Bronchial epithelial cell (primary cell): ENCODE measurements at places on chromosomes 16 and 17. TPM values are rescaled to one million over a fixed set of nuclear protein-coding genes. Genes with fewer than 3 reads are reported as not detected.
A peak's percentile ranks its signal among the peaks of the same experiment; 100 is the strongest.

DNA sequence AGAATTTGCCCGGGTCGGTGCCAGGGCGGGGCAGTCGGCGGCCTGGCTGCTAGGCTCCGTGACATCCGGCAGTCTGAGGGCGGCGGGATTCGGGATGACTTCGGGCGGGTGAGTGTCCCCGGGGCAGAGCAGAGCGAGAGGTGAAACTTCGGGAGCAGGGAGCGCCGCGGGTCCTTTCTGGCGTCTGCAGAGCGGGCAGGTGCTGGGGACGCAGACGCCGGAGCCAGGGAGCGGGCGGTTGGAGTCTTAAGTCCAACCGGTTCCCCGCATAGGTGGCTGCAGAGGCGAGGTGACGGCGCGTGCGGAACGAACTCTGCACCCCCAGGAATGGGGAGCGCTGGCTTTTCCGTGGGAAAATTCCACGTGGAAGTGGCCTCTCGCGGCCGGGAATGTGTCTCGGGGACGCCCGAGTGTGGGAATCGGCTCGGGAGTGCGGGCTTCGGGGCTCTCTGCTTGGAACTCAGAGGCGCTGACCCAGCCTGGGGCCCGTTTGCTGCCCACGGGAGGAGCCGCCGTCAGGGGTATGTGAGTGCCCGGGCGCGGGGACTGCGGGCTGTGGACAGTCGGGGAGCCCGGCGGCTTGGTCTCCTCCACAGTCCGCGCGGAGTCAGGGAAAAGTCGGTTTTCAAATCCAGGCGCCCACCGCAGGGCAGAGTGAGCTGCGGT lies at the start of gene B4GALNT2:
Gene B4GALNT2, plus strand, starts transcription at position 71 of the 666 bp plus-strand sequence. Its CDS starts 24 bp downstream, at position 95.
- no peak for DNase-seq

- no peak for DNase-seq
Observed at GRCh38 chr17:55272711-55273578, 8.2 kb downstream of the HLF start.

Gene ABCA9
- total RNA-seq = 0.13 and 0.26 TPM in 2 replicates

Gene RBBP6
- total RNA-seq = 11.1 and 13.6 TPM in 2 replicates

Gene TBC1D3
- not detected in 2 replicates for total RNA-seq

DNA sequence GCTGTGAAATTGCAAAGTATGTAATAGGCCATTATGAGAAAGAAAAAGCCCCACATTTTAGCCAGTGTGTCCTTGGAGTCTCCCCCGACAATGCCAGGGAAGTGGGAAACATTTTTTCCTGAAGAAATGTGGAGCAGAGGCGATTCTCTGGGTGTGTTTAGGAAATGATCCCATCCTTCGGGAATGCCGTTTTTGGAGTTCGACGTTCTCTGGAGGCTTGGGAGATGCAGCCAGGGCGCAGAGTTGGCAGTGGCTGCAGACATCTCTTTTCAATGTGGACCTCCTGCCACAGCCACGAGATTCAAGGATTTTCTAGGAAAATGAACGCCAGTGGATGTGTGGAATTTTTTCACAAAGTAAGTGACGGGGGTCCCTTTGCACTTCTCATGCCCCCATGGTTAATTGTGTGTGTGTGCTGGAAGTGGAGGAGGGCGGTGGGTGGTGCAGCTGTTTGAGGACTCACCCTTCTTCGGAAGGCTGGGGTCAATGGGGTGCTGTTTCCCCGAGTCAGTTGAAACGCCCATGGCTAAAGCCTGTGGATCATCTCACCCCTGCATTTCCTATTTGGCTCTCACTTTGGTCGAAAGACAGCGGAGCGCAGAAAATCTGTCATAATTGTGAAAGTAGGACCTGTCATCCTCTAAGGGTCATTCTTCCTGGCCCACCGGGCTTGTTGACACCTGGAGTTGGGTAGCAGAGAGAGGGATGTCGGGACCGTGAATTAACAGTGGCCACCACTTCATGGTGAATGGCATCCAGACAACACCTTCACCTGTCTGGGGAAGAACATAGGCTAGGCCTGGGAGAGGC lies 73.2 kb downstream of the CMIP start:
- DNase-seq = no peak

Gene KRT20
- not detected in 2 replicates for total RNA-seq

DNA sequence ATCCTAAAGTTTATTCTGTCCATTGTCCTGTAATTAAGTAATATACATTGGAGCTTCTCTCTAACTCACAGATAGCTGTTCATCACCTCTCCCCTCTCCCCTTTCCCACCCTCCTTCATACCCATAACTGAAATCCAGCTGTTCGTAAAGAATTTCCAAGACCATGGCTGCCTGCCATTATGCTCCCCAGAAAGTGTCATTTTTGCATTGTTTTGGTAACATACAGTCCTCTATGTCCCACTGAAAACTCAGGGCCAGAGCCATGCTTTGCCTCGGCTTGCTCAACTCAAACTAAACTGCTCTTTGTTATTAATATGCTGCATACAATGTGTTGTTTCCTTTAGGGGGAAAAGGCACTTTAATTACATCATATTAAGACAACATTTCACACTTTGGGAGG lies 132.0 kb downstream of the MRTFB start:
- DNase-seq = no peak

Gene CACNA1G
- total RNA-seq = not detected in 2 replicates

- no peak for DNase-seq
Observed at GRCh38 chr17:31385428-31386285, 5.8 kb upstream of the RAB11FIP4 start.

Gene CFAP97D1
- total RNA-seq = not detected in 2 replicates

Gene TBC1D3D
- 0.13 TPM in 1 of 2 replicates, not detected in the other for total RNA-seq

DNA sequence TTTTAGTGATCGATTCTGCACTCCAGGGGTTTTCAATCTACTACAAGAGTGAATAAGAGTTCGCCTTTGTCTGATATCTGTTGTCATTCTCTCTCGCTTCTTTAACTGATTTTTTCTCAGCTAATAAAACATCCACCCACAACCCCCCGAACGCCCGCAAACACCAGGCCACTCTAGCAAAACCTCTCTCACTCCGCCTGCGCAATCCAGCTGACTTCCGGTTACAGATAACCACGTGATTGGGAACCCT lies 338 bp upstream of the RPL19 start:
- DNase-seq = peak; percentile 86

DNA sequence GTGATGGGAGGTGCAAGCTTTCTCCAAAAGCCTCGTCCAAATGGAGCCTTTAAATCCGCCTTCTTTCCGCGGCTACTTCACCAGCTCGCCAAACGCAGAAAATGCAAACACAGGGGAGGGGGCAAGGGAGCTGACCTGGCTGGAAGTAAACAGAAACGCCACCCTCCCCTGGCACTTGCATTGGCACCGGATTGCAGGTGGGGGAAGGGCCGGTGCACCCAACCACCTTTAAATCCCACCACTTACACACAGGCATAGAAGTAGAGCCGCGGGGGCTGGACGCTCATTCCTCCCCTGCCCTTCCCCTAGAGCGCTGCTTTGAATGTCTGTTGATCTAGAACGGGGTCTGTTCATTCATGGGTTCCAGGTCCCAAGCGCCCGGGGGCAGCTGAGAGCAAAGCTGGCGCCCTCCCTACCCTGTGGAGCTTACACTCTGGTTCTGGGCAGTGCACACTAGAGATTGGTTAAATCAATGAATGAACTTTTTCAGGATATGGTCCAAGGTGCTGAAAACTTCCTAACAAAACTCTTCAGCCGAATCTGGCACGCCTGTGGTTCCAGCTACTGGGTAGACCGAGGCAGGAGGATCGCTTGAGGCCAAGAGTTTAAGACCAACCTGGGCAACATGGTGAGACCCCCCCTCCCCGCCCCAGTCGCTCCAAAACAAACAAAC lies 920 bp upstream of the ZCCHC14 start:
- peak; percentile 23 for DNase-seq

Gene NPIPB2
- total RNA-seq = 3.2 and 4.5 TPM in 2 replicates

Gene HS3ST3A1
- total RNA-seq = 0.13 and 0.53 TPM in 2 replicates

- no peak for DNase-seq
Observed at GRCh38 chr17:43217614-43218087, 6.0 kb downstream of the TMEM106A start.

Gene KRT39
- not detected in 2 replicates for total RNA-seq

DNA sequence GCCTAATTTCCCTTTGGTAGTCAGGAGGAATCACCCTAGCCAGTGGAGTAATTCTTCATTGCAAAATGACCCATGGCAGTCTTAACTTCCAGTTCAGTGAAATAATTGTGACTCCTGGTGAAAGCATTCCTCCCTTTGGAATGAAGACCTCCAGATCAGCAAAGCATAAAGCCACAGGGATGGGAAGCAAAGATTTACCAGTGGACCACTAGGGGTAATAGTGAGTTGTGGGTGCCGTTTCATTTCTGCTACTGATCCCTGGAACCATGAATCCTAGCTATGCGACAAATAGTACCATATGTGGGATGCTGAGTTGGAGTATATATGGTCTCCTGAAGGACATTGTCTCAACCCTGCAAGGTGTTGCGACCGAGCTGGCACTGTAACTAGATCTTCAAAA lies 13.7 kb downstream of the DYNLL2 start:
- no peak for DNase-seq

Gene CCDC144A
- 2.1 and 3.8 TPM in 2 replicates for total RNA-seq

DNA sequence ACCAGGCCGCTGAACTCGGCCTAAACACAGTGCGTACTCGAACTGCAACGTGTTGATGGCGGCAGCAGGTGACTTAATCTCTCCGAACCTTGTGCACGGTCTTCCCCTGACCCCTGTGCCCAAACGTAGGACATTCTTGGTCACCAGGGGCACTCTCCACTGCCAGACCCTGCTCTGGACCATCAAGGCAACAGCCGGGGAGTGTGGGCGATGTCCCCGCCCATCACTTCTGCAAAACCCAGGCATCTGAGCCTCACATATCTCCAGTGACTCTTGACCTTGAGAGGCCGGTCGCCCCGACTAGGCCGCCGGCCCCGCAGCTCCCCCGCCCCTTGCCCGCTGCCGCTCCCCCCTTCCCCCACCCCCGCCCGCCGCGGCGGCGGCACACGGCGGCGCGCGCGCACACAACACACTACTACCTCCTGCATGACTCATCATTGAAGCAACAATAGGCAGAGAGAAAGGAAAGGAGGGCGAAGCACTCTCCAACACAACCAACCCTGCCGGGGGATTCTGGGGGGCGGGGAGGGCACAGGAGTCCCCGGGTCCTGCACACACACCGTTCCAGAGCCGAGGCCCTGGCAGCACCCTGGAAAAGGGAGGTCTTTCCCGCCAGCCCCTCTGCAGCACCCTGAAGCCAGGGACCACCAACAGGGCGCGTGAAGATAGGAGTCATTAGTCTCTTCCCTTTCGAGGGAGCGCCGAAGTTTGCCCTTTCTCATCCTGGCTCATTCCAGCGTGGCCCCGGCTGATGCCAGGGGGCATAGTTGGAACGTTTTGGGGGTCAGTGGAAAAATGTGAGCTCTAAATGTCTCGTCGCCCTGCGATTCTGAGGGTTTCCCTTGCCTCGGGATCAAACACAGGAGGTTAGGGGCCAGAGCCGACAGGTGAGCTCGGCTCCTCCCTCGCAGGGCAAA lies 1.9 kb downstream of the MNT start:
- peak; percentile 68 for DNase-seq

Gene RSAD1
- total RNA-seq = 11.5 and 14.2 TPM in 2 replicates

- no peak for DNase-seq
Observed at GRCh38 chr17:57707892-57708291, 37.2 kb downstream of the CCDC182 start.

DNA sequence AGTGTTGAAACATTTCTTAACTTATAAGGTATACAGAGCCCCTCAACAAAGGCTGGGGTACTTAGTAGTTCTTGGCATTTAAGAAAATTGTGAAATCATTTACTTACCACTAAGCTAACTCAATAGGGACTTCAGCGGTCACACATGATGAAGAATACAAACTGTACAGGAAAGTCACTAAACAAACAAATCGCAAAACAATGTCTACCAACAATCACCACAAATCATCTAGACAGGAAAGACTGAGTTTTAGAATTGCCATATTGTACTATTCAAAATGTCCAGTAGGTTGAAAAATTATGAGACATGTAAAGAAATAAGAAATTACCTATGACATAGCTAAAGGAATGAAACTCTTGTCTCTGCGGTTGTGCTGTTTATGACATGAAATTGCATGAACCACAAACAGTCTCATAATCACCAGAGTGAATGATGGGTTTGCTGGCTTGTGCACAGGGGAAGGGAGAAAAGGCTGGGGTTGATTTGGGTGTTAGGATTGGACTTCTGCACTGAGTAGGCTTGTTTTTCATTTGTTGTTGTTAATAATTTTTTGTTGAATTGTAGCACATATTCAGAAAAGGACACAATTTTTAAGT lies 441.1 kb upstream of the MON1B start:
- DNase-seq = no peak

DNA sequence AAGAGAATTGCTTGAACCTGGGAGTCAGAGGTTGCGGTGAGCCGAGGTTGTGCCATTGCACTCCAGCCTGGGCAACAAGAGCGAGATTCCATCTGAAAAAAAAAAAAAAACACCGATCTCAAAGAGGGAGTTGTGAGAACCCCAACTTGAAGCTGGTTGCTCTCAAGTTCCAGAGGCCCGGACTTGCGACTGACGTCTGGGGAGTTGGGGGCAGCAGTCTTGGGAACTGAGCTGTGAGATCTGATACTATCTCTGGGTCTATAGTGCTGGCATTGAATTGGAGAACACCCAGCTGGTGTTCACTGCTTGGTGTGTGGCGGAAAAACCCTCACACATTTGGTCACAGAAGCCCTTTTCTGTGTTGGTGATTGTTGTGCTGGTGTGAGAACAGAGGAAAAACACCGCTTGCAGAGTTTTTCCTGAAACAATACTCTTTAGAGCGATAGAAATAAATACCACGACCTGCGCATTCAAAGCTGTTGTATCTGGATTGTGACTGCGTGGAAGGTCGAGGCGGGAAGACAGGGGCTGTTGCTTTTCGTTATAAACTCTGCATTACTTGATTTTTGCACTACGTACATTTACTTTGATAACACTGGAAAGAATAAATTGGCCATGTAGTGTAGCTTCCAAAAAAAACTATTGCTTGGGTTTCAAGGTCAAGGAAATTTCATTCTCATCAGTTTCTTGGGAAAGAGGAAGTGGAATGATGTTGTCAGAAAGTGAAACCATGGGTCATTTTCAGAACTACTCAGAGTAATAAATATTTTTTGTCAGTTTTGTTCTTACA lies 8.8 kb downstream of the SCIMP start:
- no peak for DNase-seq

- no peak for DNase-seq
Observed at GRCh38 chr17:48238933-48239602, 131.5 kb downstream of the SNX11 start.

DNA sequence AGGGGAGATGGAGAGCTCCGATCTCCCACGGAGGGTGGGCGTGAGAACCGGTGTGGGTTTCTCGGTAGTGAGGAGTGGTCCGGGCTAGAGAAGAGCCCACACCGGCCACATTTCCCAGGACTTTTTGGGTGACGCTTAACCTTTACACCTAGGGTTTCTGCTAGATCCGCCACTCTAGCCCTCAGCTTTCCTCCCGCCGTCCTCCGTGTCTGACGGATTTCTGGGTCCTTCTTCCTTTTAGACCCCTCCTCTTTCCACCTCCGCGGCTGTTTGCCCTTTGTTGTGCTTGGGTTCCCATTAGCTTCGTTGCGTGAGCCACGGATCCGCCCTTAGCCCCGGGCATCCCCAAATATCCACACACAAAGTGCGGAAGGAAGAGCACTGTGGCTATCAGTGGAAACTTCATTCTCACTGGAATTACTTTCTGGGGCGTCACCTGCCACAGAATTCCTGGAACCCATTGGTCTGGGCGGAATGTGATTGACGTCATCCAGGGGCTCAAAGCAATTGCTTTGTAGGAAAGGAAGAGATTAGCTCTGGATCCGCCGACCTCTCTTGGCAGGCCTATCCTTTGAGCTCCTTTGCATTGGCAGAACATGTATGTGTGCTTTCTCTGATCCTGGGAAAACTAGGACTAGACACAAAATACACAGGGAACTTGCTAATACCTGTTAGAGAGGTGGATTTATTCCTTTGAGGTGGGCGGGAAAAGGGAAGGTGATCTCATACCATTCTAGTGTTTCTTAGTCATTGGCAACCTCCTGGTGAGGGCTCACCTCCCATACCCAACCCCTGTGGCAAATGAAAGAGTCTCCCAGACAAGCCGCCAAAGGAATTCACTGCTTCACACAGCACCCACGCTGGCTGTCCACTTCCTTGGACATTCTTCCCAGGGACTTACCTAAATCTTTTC lies 654 bp downstream of the TNFAIP1 start:
- peak; percentile 97 for DNase-seq
